ENCODE measurements at places on chromosomes 12 and 14.

DNA sequence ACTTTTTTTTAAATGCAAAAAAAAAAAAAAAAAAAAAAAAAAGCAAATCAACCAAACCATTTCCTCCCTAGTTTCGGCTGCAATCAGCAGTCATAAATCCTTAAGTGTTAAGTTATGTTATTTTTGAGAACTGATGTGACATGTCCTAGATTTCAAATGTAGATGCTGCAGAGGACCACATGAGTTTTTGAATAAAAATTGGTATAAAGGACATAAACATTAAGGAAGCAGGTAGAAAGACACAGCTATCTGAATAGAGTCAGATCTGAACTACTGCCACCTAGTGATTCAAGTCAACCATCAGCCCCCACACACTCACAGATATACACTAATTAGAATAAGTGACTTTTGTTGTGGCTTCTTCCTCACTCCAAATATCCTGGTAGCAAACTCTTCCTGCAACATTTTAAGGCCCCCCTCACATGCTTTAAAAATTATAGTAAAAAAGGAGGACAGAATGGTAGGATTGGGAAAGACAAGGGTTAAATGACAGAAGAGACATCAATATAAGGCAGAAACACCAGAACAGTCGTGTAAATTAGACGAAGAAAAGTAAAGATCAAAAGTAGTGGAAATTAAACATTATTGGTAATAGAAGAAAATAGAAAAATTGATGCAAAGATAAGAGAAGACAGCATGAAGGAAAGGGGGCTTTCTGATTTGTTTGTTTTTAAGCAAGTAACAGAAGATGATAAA, 394.5 kb upstream of the ATP2B1 start:
- peak; percentile 59 for DNase-seq

DNA sequence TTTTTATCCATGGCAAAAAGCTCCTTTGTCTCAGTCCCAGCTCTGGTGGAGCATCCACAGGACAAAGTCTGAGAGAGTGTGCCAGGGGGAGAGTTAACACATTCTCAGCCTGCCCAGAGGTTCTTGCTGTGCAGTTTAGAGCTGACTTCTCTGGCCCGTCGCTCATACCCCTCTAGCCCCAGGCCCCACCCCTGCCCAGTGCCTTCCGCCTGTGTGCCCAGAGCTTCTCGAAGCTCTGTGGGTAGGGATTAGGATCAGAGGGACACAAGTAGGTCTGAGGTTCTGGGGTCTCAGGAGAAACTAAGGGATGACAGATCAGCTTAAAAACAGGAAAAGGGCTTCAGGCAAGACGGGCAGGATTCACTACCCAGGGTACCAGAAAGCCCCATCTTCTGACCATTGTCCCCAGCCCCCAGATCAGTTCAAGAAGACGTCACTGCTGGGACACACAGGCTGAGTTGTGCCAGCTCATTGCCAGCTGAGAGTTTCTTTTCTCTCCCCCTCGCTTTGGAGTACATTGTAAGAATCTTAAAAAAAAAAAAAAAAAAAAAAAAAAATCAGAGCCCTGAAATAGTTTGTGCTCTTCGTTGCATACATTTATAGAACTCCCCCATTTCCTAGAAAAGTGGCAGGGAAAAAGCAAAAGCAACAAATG, 127.0 kb downstream of the GCH1 start:
- no peak for DNase-seq

- no peak for DNase-seq
These were observed 114.0 kb upstream of the SLC38A2 start for GRCh38 chr12:46486588-46486987.

GRCh38 chr12:10175846-10176636, 2.8 kb upstream of the TMEM52B start:
- no peak for DNase-seq

DNA sequence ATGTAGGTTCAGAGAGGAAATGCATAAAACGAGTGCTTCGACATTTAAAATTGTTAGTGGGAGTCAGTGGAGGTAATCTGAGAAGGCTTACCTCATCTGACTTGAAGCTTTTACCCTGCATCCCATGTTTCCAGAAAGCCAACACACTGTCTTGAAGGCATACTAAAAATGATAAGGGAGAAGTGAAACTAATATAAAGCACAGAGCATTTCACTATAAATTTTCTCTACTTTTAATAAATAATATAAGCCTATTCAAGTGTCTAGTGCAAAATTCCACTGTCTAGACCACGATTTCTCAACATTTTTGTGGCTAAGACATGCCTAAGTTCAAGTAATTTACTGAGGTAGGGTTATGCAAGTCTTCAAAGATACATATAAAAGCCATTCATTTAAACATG, 29.1 kb upstream of the CDKL1 start:
- peak; percentile 57 for DNase-seq

DNA sequence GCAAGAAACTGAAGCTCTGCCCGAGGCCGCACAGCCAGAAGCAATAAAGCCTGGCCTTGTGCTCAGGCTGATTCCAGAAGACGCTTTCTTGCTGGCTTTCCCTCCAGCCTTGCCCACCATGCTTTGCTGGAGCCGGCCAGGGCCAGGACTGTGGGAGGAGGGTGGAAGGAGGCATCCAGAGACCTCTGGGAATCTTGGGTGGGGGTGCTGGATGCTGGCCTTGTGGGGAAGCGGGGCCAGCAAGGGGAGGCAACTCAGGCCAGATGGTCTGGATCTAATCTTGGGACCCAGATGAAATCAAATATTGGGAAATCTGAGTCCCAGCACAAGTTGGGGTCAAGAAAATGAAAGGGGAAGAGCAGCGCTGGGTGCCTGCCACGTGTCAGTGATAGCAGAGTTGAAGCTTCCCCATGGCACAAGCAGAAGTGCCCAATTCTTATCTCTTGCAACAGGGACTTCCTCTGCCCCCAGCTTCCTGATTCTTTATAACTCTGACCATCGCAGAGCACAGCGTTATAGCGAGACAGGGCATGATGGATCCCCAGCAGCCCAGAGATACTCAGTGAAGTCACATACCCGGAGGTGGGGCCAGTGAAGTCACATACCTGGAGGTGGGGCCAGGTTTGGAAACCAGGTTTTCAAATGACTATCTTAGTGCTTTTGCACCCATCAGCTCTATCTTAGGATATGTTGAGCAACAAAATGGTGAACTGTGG, 6.4 kb upstream of the RABGGTA start:
- no peak for DNase-seq

DNA sequence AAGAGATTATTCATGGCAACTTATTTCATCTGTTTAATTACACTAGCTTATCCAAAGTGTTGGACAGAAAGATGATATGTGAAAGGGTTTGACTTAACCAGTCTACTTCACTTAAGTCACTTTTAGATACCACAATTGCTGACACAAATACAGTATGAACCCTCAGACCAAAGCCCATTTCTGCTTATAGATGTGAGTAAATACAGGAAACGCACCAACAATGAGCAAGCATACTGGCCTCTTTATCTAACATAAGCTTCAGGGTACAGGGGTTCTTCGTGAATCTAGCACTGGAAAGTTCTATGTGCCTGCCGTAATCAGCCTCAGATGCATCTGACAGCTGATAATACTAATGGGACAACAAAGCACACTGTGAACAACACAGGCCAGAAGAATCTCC, 209.6 kb downstream of the MED13L start:
- DNase-seq, result peak; percentile 47

GRCh38 chr14:24183014-24183481, 5.6 kb downstream of the IPO4 start:
- DNase-seq, result no peak

- DNase-seq, result no peak
These were observed 33.5 kb upstream of the DICER1 start for GRCh38 chr14:95190857-95191256.

DNA sequence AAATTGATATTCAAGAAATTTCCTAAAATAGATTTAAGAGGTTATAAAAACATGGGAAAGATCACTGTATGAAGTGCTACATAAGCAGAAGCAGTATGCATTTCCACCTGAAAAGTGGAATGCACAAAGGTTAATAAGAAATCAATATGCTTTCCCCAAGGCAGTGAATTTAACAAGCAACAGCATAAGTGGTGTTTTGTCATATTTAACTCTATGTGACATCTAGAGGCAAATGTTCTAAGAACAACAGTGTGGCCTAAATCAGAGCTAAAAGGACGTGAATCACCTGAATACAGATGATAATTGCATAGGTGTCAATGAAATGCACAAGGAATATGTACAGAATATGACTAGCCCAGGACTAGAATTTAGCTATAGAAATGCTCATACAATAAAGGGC, 49.5 kb downstream of the SLC2A13 start:
- DNase-seq, result no peak

DNA sequence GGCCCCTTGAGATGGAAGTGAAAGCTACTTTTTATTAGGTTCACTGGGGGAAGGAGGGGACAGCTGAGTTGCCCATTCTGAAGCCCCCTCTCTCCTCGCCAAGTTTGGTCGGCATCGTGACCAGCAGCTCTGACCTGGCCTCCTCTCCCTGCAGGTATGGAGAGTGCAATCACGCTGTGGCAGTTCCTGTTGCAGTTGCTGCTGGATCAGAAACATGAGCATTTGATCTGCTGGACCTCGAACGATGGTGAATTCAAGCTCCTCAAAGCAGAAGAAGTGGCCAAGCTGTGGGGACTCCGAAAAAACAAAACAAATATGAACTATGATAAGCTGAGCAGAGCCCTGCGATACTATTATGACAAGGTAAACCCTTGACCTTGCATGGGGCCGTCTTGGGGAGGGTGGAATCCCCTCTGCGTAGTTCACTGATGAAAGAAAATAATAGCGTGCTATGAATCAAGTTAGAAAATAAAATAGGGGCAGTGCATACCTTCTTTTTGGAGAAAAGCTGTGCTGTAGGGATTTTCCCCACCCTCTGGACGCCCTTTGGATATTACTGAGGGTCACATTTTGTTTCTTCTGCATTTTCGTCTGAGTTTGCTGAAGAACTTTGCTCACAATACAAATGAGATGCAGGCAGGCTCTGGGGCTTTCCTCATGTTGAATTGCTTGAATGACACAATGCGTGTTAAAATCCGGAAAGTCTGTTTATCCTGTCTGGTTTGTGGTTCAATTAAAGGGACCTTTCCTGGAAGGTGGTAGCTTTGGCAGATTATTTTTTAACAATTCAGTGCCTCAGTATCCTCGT, 29.4 kb downstream of the ELK3 start:
- DNase-seq, result no peak

GRCh38 chr14:83173687-83174086, 1640.0 kb upstream of the SEL1L start:
- DNase-seq, result no peak

DNA sequence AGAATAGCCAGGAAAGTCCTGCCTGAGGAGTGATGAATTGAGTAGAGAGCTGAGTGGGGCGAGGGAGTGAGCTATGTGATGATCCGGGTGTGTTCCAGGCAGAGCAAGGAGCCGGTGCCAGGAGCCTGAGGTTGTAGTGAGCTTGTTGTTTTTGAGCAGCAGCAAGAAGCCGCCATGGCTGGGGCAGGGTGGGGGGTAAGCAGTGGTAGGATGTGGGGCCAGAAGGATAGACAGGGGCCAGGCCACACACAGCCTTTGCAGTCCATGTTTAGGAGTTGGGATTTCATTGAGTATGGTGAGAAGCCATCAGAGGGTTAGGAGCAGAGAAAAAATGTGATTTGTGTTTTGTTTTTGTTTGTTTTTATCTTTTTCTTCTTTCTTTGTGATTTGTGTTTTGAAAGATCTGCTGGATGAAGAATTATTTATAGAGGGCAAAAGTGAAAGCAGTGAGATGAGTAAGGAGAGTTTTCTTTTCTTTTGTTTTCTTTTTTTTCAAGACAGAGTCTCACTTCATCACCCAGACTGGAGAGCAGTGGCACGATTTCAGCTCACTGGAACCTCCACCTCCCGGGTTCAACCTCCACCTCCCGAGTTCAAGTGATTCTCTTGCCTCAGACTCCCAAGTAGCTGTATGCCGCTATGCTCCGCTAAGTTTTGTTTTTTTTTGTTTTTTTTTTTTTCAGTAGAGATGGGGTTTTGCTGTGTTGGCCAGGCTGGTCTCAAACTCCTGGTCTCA, 92.3 kb upstream of the BCAT1 start:
- no peak for DNase-seq

GRCh38 chr14:32134448-32135097, 57.5 kb downstream of the ARHGAP5 start:
- DNase-seq, result peak; percentile 75

- no peak for DNase-seq
These were observed 2.4 kb downstream of the WASHC3 start for GRCh38 chr12:102059343-102059742.

GRCh38 chr12:67152451-67152850, 116.7 kb upstream of the CAND1 start:
- no peak for DNase-seq

GRCh38 chr12:56337753-56338251, 882 bp upstream of the IL23A start:
- DNase-seq, result no peak

- peak; percentile 75 for DNase-seq
These were observed 72.3 kb upstream of the TMX1 start for GRCh38 chr14:51167587-51168214.

DNA sequence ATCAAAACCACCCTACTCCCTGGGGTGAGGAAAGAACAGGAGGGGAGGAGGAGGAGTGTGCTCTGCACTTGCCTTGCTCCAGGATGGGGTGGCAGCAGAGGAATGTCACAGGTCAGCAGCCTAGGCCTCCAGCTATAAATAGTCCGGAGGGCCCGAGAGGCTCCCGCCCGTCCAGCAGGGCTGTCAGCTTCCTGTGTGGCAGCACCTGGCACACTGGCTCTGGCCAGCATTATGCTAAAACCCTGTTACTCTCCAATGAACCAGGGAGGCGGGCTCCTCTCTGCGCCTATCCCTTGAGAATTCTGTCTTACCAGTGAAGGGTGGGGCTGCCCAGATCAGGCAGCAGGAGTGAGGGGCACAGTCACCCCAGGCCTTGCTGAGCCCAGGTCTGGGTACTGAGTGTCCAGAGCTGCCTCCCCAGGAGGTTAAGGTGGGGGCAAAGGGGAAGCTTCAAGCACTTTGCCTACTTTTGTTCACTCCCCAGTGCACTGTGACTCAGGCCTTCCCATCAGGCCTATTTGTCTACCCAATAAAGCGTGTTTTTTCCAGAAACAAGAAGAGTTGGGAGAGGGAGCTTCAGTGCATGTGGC, 1.2 kb upstream of the COX14 start:
- peak; percentile 58 for DNase-seq

- DNase-seq, result no peak
These were observed 28.2 kb downstream of the CDK17 start for GRCh38 chr12:96371790-96372699.

- DNase-seq, result no peak
These were observed 8.0 kb upstream of the DYNC1H1 start for GRCh38 chr14:101956179-101956885.

- peak; percentile 28 for DNase-seq
These were observed 77.5 kb downstream of the FAR2 start for GRCh38 chr12:29226616-29227015.

- DNase-seq, result no peak
These were observed 94.5 kb downstream of the MYRFL start for GRCh38 chr12:69919495-69919894.
